ENCODE measurements at places on chromosomes 7 and 10.

GRCh38 chr10:48634198-48634983, 29.5 kb upstream of the ARHGAP22 start:
- no peak for DNase-seq

- DNase-seq = no peak
Observed at GRCh38 chr10:59376846-59377245, 14.5 kb upstream of the FAM13C start.

DNA sequence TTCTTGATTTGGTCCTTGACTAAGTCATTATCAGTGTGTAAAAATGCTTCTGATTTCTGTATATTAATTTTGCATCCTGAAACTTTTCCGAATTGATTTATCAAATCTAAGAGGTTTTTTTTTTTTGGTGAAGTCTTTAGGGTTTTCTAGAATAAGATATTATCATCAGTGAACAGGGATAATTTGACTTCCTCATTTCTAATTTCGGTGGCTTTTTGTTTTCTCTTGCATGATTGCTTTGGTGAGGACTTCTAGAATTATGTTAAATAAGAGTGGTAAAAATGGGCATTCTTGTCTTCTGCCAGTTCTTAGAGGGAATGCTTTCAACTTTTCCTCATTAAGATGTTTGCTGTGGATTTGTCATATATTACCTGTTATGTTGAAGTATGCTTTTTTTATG, 170.5 kb downstream of the CCDC7 start:
- no peak for DNase-seq

- DNase-seq = no peak
Observed at GRCh38 chr10:7666253-7667023, at the start of gene ITIH5. ITIH5 (minus strand) TSS chr10:7666966; CDS start chr10:7666892, 74 bp downstream.

DNA sequence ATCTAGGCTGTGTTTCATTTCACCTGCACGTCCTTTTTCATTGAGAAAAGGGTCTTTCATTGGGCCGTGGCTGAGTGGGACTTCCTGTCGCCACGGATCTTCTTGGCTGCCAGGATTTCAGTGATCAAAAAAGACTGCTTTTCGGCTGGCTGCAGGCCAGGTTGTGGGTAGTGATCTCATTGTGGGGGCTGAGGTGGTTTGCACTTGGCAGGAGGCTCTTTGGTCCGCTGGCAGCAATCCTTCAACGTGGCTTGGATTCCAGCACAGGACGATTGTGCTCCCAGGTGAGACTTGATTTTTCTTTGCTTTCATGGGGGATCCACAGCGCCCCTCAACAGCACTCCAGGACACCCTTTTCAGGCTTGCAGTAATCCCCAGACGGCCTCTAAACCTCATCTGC, 29.0 kb upstream of the ZNF273 start:
- DNase-seq = no peak

DNA sequence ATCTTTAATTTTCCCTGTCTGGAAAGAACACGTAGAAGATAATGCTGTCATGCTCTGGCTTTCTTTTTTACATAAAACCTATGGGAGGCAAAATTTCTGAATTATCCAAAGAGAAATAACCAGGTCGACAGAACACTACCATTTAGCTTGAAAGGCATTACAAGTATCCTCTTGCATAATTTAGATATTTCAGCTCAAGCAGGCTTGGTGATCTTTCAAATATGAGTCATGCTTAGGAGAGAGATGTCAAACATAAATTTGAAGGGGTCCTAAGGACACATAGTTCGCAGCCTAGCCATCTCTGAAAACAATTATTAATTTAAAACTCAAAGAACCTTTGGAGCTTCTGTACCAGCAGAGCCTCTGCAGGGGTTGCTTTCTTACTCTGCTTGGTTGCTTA, 100.9 kb downstream of the FAS start:
- no peak for DNase-seq

DNA sequence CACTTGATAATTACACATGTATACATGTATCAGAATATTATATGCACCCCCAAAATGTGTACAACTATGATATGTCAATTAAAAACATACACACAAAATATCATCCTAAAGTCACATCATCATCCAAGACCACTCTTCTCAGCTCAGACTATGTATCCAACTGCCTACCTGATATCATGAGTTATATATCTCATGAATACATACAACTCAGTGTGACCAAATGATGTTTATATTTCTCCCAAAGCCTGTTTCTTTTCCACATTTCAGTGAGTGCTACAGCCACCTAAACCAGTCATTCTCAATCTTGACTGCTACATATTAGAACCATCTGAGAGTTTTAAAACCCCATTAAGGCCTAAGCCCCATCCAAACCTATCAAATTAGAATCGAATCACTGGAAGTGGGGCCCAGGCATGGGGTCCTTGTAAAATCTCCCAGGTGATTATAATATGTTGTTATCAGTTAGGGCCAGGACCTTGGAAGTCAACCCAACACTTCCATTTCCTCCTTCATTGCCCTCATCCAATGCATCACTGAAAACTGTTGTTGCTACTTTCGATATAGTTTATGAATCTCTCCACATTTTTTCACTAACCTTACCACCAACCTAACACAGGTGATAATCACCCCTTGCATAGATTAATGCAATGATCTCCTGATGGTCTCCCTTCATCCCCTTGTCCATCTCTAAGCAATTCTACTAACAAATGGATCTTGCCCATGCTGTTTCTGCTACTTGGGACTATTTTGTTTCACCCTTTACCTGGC, 53.8 kb upstream of the ITGB8 start:
- no peak for DNase-seq

DNA sequence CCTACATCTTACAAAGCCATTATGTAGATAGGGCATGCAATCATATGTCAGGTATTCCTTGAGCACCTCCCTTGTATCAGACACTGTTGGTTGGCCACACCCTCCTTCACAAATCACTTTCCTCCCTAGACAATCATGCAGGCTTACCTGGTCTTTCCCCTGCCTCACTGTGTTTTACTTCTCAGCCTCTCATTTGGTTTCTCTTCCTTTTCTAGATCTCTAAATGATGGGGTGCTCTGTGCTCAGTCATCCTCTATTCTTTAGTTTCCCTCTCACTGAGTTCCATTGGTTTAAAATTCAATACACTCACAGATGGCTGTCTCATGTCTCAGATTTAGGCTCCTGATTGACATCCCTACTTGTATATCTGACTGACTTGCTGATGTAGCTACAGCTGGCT, 31.4 kb downstream of the ANK3 start:
- DNase-seq = no peak

DNA sequence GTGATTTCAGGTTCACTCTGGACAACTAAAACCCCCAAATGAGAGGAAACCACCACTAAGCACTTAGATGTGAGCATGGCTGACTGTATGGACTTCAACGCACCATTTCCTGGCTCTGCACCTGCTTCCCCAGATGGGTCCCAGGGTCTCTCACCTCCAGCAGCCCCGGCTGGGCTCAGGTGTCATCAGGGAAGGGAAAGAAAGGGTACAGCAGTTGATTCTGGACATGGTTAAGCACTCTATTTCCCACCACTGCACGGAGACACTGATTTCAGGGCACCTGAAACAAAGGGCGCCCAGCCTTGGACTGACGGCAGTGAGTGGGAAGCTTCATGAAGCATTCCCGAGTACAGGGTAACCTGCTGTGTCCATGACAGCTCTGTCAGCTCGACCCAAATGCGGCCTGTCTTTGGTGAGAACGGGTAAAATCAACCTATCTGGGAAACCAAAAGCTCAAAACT, 19.0 kb downstream of the FAM53B start:
- no peak for DNase-seq

DNA sequence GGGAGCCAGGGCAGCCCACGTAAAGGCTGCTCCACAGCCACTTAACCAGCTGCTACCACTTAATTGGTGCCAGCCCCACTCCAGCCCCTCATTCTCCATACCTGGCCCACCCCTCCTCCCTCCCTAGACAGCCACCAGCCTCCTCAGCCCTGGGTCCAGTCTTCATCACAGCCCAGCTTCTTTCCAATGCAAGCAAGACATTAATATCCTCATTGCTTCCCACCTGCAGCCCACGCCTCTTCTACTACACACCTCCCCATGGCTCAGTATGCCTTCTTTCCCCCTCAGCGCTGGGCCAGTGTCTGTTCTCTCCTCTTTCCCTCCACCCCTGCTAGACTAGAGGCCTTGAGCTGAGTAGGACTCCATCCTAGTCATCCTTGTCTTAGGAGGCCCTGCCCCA, 33.5 kb upstream of the UNC5B start:
- no peak for DNase-seq

- no peak for DNase-seq
Observed at GRCh38 chr7:28336806-28337205, 75.5 kb upstream of the CREB5 start.

DNA sequence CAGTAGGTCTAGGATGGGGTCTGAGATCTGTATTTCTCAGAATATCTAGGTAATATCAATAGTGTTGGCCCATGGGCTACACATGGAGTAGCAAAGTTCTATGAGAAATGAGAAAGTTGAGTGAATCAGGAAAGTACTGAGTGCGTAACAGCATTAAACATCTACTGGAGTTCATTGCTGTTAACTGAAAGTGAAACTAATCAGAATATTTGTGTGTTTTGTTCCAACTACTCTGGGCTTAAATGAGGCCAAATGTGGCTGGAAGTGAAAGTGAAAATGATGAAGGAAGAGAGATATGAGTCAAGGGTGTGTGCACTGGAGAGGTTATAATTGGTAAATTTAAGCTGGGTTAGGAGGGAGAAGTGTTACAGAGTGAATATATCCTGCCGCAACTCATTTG, 46.5 kb downstream of the TMEM106B start:
- no peak for DNase-seq

DNA sequence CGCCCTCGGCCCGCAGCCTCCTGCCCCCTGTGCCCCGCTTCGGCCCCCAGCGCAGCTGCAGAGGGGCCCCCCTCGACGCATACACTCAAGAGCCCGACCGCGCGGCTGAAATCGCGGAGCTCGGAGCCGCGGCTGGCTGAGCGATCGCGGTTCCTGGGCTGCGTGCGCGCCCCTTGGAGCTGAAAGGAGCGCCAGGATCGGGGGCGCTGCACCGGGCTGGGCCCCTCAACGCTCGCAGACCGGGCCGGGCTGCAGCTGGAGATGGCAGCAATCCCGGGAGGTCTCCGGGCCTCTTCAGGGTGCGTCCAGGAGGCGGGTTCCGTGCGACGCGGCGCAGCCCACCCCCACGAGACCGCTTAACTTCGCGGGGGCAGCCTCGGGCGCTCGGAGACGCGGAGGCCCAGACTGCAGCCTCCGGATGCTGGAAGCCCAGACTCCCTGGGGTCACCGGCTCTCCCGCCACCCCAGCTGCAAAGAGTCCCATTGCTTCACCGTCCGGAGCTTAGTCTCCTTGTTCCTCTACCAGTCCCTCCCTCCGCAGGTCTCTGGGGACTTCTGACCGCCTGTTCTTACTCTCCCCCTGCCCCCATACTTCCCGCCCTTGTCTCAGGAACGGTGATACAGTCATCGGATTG, 73.0 kb upstream of the LRRC4 start:
- DNase-seq = no peak

GRCh38 chr7:89145801-89146200, 350.3 kb upstream of the TEX47 start:
- DNase-seq = no peak

GRCh38 chr7:34453150-34453549, 204.9 kb upstream of the NPSR1 start:
- no peak for DNase-seq

- DNase-seq = no peak
Observed at GRCh38 chr7:149882248-149883047, 8.7 kb downstream of the ATP6V0E2 start.
